ENCODE measurements at places on chromosomes 7 and 10. TPM values are rescaled to one million over a fixed set of nuclear protein-coding genes. Genes with fewer than 3 reads are reported as not detected.

MMD2 gene
- polyA plus RNA-seq, result not detected

ZNF138 gene
- polyA plus RNA-seq, result 25.3 TPM

TSPAN33 gene
- 61.0 TPM for polyA plus RNA-seq

OR6V1 gene
- not detected for polyA plus RNA-seq

HOXA2 gene
- polyA plus RNA-seq, result 13.9 TPM

ZNF425 gene
- 8.6 TPM for polyA plus RNA-seq

C10orf62 gene
- 1.1 TPM for polyA plus RNA-seq

ADAM12 gene
- 26.4 TPM for polyA plus RNA-seq

TAS2R41 gene
- polyA plus RNA-seq, result not detected

GBX1 gene
- polyA plus RNA-seq, result 0.22 TPM

PNLIP gene
- not detected for polyA plus RNA-seq

SKIDA1 gene
- polyA plus RNA-seq, result 12.2 TPM

CYP26A1 gene
- polyA plus RNA-seq, result not detected

JCAD gene
- polyA plus RNA-seq, result 29.7 TPM

PRTFDC1 gene
- polyA plus RNA-seq, result 46.0 TPM

HOXA1 gene
- 3.4 TPM for polyA plus RNA-seq

GIMAP5 gene
- polyA plus RNA-seq, result 5.6 TPM

TRIM50 gene
- 0.32 TPM for polyA plus RNA-seq

SAP25 gene
- polyA plus RNA-seq, result 4.2 TPM

ZNF655 gene
- 114 TPM for polyA plus RNA-seq

GSAP gene
- polyA plus RNA-seq, result 16.6 TPM

TMEM273 gene
- 2.0 TPM for polyA plus RNA-seq

MYO1G gene
- 0.53 TPM for polyA plus RNA-seq

MOGAT3 gene
- 0.90 TPM for polyA plus RNA-seq

AKR1C3 gene
- 64.0 TPM for polyA plus RNA-seq

RGS10 gene
- polyA plus RNA-seq, result 26.9 TPM

OSBPL3 gene
- 27.6 TPM for polyA plus RNA-seq

KCNIP2 gene
- polyA plus RNA-seq, result 6.2 TPM

PARD3 gene
- polyA plus RNA-seq, result 81.9 TPM

ETV1 gene
- 45.6 TPM for polyA plus RNA-seq

FAM131B gene
- 2.1 TPM for polyA plus RNA-seq

HIP1 gene
- 40.1 TPM for polyA plus RNA-seq

VSTM2A gene
- 2.5 TPM for polyA plus RNA-seq

ANLN gene
- 45.3 TPM for polyA plus RNA-seq

TAS2R38 gene
- polyA plus RNA-seq, result not detected

Data from left kidney (tissue), 8 donors.